Smooth muscle cell of the pulmonary artery (primary cell): ENCODE measurements at places on chromosomes 1 and 21. TPM values are rescaled to one million over a fixed set of nuclear protein-coding genes. Genes with fewer than 3 reads are reported as not detected.

Gene RASSF5
- 5.7 and 6.1 TPM in 2 replicates for total RNA-seq

Gene DMBX1
- not detected in 2 replicates for total RNA-seq

Gene KCNK2
- 1.7 and 16.3 TPM in 2 replicates for total RNA-seq

Gene TNFRSF18
- not detected in 2 replicates for total RNA-seq

Gene PRAMEF8
- not detected in 2 replicates for total RNA-seq

Gene MATN1
- 0.20 TPM in 1 of 2 replicates, not detected in the other for total RNA-seq

Gene OR2M5
- not detected in 2 replicates for total RNA-seq

Gene B3GALT2
- total RNA-seq, result 0.92 and 2.4 TPM in 2 replicates

Gene RIPPLY3
- total RNA-seq, result not detected in 2 replicates

Gene PCBP3
- total RNA-seq, result 2.5 TPM in 1 of 2 replicates, not detected in the other

Gene F13B
- not detected in 2 replicates for total RNA-seq

Gene SUMO3
- total RNA-seq, result 66.2 and 77.2 TPM in 2 replicates

Gene PODN
- 16.0 and 20.9 TPM in 2 replicates for total RNA-seq

Gene GBP7
- total RNA-seq, result not detected in 2 replicates

Gene C1QC
- not detected in 2 replicates for total RNA-seq

Gene ATAD3C
- 0.40 TPM in 1 of 2 replicates, not detected in the other for total RNA-seq

Gene ST3GAL3
- total RNA-seq, result 21.4 and 27.9 TPM in 2 replicates

Gene MTF2
- 13.5 and 15.9 TPM in 2 replicates for total RNA-seq

Gene SHE
- total RNA-seq, result 0.07 TPM in 2 replicates

Gene SETSIP
- 0.13 TPM in 1 of 2 replicates, not detected in the other for total RNA-seq

Gene ADORA1
- 0.65 and 0.96 TPM in 2 replicates for total RNA-seq

Gene IFI44L
- total RNA-seq, result 3.8 and 6.5 TPM in 2 replicates

Gene CLDN17
- not detected in 2 replicates for total RNA-seq

Gene MTARC1
- total RNA-seq, result 1.6 and 1.7 TPM in 2 replicates

Gene TNFRSF8
- 0.23 TPM in 1 of 2 replicates, not detected in the other for total RNA-seq

Gene CITED4
- total RNA-seq, result 3.5 and 8.6 TPM in 2 replicates

Gene LCE6A
- not detected in 2 replicates for total RNA-seq

Gene DNAJC6
- total RNA-seq, result 4.3 and 6.8 TPM in 2 replicates
